ENCODE measurements at places on chromosomes 7 and 10.

DNA sequence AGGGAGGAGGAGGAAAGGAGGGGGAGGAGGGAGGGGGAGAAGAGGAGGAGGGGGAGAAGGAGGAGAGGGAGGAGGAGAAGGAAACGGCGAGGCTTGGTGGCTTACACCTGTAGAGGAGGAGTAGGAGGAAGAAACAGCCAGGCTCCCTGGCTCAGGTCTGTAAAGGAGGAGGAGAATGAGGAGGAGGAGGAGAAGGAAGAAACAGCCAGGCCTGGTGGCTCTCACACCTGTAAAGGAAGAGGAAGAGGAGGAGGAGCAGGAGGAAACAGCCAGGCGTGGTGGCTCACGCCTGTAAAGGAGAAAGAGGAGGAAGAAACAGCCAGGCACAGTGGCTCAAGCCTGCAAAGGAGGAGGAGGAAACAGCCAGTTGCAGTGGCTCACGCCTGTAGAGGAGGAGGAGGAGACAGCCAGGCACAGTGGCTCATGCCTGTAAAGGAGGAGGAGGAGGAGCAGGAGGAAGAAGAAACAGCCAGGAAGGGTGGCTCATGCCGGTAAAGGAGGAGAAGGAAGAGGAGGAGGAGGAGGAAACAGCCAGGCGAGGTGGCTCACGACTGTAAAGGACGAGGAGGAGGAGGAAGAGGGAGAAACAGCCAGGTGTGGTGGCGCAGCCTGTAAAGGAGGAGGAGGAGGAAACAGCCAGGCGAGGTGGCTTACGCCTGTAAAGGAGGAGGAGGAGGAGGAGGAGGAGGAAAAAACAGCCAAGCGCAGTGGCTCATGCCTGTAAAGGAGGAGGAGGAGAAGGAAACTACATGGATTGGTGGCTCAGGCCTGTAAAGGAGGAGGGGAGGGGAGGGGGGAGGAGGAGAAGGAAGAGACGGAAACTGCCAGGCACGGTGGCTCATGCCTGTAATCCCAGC, 14.9 kb upstream of the CRCP start:
- peak; percentile 82 for DNase-seq

DNA sequence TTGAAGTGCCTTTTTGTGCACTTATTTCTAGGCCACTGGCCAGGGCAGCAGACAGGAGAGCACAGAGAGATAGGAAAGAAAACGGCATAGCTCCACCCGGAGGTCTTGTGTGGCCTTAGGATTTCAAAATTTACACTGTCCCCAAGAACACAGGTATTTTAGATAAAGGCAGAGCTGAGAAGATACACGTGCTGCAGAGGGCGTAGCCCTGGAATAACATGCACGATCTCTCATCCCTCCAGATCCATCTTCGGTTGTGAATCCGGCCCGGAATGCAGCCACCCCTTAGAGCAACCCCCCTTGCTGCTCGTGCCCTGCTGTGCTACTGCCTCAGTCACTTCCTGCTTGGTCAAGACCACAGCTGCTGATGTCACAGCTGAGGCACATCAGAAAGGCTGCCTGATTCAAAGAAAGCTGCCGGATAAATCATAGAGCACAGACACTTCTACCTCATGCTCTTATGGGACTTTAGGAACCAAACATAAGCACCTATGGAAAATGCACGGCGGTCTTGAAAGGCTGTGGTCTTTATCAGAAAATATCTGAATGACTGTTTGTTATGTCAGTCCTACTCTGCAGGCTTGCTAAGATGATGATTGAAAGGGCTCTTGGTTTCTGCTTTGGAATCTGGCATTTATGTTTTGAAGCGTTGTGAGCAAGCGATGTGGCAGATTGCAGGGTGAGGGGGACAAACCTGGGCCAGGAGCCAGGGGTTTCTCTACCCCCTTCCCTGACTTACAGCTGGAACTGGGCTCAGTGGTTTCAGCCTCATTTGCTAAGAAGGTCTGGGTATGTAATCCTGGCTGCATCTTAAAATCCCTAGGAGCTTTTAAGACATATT, 152.0 kb downstream of the SVIL start:
- DNase-seq: peak; percentile 76

DNA sequence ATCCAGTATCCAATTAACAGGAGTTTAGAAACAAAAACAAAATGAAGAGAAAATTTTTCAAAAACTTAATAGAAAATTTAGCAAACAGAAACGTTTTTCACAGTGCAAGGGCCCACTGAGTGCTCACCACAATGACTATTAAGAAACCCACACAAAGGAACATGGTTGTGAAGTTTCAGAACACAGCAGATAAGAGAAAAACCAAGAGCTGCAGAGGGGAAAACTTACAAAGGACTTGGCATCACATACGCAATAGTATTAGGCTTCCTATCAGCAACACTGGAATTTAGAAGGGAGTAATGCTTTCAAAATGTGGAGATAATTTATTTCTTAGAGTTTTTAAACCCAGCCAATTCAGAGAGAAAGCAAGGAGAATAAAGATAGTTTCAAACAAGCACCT, 1.7 kb upstream of the C7orf25 start:
- peak; percentile 72 for DNase-seq

DNA sequence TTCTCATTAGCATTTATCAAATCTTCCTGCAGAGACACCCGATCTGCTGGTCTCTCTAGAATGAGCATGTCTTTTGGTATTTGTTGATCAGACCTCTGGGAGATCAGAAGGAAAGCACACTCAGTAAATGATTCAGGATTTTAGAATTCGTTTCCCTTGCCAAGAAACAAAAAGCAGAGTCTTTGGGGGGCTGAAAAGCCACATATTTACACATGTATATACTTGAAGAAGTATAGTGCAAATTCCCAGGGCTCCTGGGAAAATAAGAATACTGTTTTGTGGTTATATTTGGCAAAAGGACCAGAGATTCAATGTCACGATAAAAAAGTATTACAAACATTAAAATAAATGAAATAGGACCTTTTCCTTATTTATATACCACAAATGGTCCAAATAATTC, 100.2 kb downstream of the AGMO start:
- DNase-seq: peak; percentile 88

DNA sequence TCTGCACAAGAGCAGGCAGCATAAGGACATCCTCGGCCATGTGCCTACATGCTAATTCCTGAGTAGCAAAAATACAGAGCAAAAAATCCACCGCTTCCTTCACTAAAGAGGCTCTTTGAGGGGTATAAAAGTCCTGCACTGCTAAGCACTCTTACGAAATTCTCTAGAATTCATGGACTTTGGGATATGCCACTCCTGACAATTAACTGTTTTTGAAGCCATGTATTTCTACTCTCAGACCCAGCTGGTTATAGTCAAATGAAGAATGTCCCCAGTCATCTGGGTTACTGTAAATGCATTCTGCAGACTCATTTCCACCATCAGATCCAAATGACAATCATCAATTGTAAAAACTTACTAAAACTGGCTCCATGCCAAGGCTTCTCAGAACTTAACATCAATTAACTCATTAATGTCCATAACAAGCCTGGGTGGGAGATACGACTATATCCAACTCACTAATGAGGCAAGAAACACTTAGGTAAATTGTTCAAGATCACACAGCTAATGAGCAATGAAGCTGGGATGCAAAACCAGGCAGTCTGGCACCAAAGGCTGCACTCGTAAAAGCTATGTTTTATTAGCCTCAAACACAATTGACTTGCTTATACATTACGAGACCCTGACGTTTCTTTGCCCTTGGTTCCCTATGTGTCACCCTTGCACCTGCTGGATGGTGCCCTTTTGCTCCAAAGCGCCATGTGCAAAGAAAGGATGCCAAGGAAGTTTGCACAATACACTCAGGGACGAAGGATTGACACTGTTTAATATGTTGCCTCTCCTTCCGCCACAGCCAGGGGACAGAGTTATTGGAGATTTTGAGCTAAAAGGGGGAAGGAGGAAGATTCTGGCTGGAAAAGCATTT, 250.4 kb downstream of the ELMO1 start:
- no peak for DNase-seq

GRCh38 chr7:152556013-152556755, 119.8 kb downstream of the XRCC2 start:
- no peak for DNase-seq
